ENCODE measurements at places on chromosomes 4 and X.

GRCh38 chr4:5489260-5489659 lies 219.1 kb downstream of the EVC2 start:
- DNase-seq: no peak

GRCh38 chrX:10163031-10163430 lies 6.3 kb downstream of the CLCN4 start:
- no peak for DNase-seq

GRCh38 chr4:96260064-96260682 lies 420.3 kb downstream of the PDHA2 start:
- no peak for DNase-seq

DNA sequence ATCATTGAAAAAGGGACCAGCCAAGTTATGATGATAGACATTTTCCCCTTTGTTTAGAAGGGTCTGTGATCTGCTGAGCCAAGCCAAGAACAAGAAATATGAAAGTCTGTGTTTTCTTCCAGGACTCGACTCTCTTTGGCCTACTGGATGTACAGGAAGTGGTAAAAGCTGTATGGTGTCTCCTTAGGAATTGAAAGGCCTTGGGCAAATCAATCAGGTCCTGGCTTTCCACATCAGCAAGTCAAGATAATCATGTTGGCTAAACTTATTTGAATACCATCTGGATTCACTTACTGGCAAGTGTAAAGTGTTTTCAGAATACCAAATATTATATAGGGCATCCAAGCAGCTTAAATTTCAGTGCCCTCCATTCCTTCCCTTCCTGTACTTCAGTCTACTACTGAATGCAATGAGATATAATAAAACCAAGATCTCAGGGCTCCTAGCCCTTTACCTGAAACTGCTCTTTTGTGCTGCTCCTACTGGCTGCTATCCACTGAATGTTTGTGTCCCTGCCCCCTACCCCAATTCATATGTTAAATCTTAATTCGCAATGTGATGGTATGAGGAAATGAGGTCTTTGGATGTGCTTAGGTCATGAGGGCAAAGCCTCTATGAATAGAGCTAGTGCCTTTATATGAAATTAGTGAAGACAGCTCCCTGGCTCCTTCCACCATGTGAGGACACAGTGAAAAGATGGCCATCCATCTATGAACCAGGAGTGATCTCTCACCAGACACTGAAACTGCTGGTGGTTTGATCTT lies 578.0 kb downstream of the SPRY1 start:
- DNase-seq: no peak

DNA sequence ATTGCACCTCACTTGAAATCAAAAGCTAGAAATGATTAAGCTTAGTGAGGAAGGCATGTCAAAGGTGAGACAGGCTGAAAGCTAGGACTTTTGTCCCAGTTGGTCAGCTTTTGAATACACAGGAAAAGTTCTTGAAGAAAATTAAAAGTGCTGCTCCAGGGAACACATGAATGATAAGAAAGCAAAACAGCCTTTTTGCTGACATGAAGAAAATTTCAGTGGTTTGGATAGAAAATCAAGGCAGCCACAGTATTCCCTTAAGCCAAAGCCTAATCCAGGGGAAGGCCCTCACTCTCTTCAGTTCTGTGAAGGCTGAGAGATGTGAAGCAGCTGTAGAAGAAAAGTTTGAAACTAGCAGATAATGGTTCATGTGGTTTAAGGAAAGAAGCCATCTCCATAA lies 150.8 kb downstream of the ADGRL3 start:
- DNase-seq: no peak

GRCh38 chr4:188432328-188432727 lies 293.1 kb downstream of the TRIML1 start:
- DNase-seq: no peak

DNA sequence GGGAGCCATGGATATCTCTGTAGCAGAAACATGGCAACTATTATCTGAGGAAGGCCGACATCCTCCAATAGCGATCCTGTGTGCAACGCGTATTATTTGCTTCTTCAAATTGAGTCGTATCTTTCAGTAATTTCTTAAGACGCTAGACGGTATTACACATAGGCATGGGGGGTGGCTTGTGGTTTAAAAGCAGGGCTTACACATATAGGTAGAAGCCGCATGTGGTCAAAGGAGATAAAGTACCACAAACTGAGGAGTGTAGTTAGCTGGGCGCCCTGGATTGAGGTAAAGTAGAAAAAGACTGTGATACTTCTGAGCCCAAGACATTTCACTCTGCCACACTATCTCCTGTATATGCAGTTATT lies 94.6 kb downstream of the SORBS2 start:
- no peak for DNase-seq

Measured in stimulated activated CD8-positive, alpha-beta memory T cell treated with anti-CD3 and anti-CD28 coated beads, Interleukin-4, amount 100 ng/mL, for 1 hour (primary cell).